ENCODE measurements at places on chromosomes 7 and 10. TPM values are rescaled to one million over a fixed set of nuclear protein-coding genes. Genes with fewer than 3 reads are reported as not detected.

DNA sequence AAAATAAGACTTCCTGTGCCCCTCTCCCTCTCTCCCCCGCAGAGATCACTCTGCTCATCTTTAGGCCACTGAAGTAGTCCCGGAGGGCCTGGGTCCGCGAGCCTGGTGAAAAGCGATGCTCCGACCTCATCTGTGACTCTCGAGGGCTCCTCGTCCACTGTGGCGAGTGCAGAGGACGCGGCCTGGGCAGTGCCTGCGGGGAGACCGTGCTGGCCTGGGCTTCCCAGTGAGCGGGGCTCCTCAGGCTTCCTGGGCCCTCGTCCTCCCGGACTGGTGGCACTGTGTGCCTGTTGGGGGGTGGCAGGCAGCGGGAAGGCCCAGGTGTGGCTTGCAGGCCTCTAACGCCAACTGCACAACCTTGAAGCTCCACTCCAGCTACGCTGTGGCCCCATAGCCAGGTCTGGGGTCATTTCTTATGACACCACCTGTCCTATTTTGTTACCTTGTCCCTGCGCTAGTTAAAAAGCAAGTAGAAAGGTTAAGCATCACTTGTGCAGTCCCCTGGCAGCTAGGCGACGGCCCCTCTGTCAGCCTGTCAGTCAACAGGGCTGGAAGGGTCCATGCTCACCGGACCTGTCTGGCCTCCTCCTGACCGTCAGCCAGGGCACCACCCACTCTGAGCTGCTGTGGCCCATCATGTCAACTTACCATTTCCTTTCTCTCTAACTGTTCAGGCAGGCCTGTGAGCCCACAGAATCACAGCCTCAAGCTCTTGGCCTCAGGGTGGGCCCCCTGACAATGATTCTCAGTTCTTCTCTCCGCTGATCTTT is 20.5 kb downstream of the MNX1 start:
- no peak for DNase-seq

DNA sequence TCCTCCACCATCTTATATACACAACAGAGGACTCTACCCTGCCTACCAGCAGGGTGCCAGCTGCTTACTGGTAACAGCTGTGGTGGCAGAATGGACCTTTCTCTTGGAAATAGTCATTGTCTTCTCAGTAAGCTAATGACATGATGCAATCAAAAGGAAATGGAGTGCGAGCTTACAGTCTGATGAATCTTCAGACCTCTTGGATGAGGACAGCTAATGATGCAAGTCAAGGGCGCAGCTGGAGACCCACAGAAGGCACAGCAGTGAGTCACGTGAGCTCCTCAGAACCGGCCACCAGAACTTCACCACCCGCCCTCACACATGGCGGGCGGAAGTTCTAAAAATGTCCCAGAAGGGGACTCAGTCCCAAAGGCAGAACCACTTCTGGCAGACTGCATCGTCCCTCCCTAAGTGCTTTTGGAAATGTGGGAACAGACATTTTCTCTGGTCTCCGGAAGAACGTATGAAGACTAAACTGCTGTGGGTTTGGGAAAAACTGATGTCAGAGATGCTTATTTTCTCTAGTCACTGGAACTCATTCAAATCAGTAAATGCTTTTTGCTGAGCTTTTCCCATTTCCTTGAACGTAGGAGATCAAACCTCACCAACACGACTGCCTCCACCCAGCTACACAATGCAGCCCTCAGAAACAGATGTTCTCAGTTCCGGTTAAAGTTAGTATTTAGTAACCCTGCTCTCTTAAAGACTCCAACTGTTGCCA is 96.4 kb downstream of the FAS start:
- peak; percentile 63 for DNase-seq

GRCh38 chr7:70237831-70238575 is 639.7 kb downstream of the AUTS2 start:
- no peak for DNase-seq

DNA sequence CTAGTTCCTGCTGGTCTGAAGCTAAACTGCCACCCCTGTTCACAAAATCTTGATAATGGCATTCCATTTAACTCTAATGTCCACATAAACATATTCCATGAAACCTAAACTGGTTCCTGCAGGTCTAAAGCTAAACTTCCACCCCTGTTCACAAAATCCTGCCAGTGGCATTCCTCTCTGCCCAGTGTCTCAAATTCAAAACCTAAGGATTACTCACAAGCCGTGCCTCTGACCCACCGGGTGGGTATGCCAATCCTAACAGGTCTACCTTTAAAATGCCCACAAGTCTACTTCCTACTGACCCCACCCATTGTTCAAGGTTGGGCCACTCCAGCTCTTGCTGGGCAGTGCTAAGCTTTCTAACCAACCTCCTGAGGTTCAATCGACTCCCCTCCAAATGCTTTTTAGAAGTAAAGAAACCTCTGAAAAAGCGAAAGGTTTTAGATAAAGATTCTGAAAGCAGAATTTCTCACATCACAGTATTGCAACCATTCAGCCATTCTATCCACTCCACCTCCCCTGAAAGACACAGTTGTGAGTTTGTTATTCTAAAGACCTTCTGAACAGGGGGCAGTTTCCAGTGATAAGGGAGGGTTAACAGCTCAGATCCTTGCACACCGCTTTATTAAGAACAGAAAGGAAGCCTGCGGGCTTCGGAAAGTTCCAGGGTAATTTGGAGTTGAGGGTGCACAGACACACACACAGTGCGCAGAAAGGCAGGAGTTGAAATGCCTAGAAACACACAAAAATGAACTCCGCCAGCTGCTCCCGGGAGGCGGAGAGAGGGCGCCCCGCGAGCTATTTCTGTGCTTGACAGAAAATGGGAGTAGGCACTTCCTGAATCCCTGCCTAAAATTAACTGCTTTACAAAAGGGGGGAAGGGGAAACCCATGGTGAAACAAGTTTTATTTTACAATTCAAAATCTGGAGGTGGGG is 87.7 kb downstream of the TNS3 start:
- DNase-seq, result no peak

DNA sequence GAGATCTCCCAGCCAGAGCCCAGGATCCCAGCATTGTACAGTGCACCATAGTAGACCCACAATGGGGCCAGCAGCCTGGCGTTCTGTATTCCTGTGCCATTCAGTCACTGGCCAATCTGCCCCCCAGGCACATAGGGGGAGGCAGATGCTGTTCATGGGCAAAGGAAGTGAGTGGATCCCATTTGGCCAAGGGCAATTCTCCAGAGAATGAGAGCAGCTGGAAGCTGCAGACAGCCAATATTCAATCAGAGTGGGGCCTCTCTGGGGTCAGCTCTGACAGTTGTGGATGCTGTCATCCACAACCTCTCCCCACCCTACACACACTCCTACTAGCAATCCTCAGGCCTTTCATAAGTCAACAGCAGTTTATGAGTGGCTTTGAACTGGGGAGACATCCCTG is 17.5 kb downstream of the STEAP1B start:
- DNase-seq, result no peak

DNA sequence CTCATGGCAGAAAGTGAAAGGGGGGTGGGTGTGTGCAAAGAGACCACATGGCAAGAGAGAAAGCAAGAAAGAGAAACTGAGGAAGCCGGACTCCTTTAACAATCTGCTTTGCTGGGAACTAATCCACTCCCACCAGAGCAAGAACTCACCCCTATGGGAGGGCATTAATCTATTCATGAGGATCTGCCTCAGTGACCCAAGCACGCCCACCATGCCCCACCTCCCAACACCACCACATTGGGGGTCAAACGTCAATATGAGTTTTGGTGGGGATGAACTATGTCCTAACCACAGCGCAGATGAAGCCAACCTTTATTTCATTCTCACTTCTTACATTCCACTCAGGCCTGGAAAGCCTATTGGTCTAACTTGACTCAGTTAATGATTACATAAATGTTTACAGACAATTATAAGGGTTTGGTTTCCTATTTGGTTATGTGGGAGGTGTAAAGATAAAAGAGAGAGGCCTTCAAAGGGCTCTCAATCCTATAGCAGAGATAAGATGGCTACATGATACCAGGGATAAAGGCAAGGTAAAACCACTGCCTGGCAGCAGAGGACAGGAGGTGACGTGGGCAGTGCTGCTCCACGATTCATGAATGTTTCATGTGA is 601.8 kb downstream of the PARD3 start:
- no peak for DNase-seq

DNA sequence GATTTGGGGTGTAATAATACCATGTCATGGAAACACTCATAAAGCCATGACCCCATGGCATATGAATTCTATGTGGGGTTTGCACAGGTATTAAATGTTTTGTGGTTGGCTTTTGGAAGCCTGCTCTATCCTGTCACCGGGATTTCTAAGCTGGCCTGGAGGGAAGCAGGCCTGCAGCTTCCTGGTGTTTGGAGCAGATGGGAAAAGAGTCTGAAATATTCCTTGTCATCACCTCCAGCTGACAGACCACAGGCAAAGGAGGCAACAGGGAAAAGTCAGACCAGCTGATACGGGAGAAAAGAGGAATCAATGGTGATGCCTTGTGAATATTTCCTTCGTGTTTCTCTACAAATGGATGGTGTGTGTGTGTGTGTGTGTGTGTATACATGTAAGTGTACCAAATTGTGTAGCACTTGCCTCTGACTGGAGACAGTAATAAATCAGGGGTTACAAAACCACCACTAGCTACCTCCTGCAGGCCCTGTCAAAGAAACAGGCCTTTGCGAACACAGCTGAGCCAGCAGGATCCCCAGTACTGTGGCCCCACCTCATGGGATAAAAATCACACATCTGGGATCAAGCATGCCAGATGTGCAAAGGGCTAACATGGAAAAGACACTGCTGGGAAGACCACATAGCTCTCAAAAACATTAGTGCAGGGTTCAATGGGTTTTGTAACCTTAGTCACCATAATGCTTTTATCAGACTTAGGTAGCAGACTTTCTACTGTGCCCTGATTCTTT is 120.8 kb upstream of the HPS1 start:
- no peak for DNase-seq

DNA sequence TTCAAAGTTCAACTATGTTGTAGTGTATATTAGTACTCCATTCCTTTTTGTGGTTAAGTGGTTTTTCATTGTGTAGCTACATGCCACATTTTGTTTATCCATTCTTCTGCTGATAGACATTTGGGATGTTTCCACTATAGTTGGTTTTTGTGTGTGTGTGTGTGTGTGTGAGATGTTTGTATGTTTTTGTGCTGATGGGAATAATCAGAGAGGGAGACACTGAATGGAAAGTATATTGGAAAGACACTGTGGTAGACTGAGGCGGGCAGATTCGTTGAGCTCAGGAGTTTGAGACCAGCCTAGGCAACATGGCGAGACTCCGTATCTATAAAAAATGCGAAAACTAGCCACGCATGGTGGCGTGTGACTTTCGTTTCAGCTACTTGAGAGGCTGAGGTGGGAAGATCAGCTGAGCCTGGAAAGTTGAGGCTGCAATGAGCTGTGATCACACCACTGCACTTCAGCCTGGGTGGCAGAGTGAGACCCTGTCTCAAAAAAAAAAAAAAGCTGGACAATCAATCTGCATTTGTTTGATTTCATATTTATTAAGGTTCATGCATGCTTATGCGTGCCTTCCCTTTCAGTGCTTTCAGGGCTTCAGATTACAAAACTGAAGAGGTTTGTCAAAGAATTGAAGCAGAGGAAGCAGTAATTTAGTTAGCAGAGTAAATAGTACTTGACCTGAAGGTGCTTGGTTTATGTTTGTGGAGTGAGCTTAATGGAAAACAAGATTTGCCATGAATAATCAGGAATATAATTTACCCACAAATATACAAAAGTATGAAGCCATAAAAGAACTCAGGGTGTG is 14.7 kb downstream of the SEC24C start:
- DNase-seq, result no peak

DNA sequence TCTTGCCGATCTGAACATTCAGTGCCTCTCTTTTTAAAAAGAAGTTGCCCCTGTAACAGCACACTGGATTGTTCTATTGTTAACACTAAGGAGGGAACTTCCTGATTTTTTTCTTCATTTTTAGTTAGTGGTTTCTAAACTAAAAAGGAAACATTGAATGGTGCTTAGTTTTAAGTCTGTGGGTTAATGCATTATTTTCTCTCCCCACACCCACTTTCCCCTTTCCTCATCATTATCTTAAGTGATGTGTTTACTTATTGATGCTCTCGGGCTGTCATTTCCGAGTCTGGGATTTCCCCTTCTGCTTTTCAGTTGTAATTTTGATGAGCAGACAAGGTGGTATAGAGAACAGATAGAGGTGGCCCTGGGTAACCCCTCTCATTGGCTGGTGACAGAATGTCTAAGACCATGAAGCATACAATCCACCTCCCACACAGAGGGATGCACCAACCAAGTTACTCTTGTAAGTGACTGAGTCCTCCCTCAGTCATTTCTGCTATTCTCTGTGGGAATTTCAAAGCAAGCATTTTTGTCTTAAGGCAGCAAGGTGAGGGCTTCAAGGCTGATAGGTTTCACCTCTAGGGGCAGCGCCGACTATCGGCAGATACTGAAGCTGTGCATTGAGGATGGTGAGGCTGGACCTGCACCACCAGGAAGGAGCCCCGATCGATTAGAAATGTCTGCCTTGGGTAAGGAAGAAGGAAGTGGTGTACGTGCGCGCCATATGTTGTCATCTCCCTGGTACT is 49.5 kb downstream of the CHN2 start:
- no peak for DNase-seq

DNA sequence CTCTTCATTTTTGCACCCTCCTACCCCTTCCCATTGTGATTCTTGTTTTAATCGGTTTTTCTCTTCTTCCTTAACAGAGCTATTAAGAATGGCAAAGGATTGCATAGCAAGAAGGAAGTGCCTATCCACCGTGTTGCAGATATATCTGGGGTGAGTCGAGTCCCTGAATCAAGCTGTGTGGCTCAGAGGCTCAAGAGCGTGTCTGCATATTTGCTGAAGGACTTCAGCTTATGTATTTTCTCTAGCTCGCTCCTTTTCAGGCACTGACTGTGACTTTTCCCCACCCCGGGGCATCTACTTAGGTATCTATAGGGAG is 126.6 kb downstream of the LRRC4 start:
- no peak for DNase-seq

DNA sequence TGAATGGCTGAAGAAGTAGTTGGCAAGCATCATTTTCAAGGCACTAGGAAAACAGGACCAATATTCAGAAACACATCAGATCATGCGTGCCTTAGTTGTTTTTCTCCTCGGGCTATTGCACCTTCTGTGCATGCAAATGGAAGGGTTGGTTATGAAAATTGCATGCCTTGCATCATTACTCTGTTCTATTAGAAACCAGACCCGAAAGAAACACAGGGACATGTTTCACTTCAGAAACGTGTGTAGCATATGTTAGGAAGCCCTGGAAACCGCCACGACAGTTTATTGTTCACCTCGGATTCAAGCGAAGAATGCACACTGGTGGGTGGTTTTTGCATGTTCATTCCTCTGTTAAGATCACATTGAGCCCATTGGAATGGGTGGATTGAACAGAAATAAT is 214.7 kb downstream of the FRMD4A start:
- DNase-seq, result no peak

GRCh38 chr10:83871187-83872081 is 267.9 kb upstream of the GHITM start:
- DNase-seq, result peak; percentile 68

DNA sequence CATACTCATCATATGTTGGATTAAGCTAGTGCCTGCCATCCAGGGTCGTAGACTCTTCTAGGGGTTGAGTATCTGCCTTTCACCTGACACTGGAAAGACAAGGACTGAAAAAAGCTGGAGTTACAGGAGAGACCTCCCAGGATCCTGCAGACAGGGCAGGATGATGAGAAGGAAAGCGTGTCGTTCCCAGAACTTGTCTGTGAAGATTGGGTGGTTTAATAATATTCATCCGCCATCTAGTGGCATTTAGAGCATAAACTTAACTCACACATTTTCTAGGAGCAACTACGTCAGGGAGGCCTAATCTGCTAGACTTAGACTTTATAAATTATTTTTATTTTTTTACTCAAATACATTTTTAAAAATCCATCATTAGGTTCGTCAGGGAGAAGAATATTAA is 59.6 kb downstream of the ADRB1 start:
- peak; percentile 65 for DNase-seq

- no peak for DNase-seq
Observed at GRCh38 chr7:128830231-128831177, at the start of gene FLNC. TSS of gene FLNC (plus strand) at chr7:128830406. CDS start at chr7:128830638, 232 bp downstream.

The SYT15 gene
- 0.17 TPM for total RNA-seq
